ENCODE measurements at places on chromosomes 5 and 9. TPM values are rescaled to one million over a fixed set of nuclear protein-coding genes. Genes with fewer than 3 reads are reported as not detected.

DNA sequence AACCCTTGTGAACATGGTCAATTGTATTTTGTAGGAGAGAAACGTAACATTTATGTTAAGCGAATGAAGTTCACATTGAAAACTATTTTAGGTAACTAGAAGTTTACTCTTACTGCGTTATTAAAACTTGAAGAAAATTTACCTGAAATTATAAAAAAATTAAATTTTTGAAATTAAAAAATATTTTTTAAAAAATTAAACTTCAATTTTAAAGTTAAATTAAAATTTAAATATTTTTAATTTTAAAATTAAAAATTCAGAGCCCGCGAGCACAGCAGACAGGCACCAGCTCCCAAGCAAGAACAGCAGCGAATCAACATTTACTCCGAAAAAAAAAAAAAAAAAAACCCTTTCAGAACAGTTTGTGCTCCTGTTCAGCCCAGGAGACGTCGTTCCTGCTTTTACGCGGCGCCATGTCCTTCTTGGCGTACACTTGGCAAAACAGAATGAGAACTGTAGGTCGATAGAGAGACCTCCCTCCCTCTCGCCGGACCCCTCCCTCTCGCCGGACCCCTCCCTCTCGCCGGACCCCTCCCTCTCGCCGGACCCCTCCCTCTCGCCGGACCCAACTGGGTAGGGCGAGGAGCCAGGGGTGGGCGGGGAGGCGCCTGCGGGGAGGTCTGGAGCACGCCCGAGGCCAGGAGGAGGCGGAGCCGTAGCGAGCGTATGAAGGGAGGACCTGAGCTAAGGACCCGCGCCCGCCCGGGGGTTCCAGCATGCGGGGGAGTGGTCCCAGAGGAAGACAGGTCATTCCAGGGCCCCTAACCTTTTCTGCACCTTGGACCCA is 235.8 kb downstream of the ROR2 start:
- H3K27me3 ChIP-seq = no peaks in the 10 kb centered on the region
- peak; percentile 39 for DNase-seq
- H3K4me1 ChIP-seq = no peaks in the 10 kb centered on the region
- H3K36me3 ChIP-seq = no peaks in the 10 kb centered on the region
- peak overlapping the region; percentile 45 for H3K4me3 ChIP-seq

- no peaks in the 10 kb centered on the region for H3K27me3 ChIP-seq
- no peaks in the 10 kb centered on the region for H3K36me3 ChIP-seq
- no peak overlapping the region for H3K4me3 ChIP-seq
- no peak for DNase-seq
- H3K27ac ChIP-seq = no peak overlapping the region
Measured at GRCh38 chr9:26779062-26779461, 113.5 kb downstream of the CAAP1 start.

DNA sequence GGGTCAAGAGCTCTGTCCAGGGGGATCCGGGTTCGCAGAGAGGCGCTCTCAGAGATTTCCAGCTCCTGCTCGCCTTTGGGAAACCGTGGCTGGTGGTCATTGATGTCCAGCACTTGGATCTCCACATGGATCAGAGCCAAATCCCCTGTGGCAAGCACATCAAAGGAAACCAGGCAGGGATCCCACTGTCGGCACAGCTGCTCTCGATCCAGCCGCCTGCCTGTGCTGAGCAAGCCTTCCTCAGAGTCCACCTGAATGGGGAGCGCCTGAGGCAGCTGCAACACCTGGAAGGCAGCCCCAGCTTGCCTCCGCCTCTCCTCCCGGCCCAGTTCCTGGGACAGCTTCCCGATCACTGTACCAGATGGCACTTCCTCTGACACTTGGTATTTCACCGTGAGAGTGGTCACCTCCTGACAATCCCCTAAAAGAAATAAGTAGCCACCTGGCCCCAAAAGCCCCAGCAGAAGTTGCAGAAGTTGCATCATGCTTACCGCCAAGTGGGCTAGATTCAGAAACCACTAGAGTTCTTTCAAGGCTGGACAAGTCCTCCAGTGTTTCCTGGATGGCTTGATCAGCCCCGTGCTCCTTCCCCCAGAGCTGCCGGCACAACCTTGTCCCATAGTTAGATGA is 520 bp downstream of the PCDH12 start:
- H3K27me3 ChIP-seq = no peaks in the 10 kb centered on the region
- peak overlapping the region; percentile 49 for H3K27ac ChIP-seq
- H3K36me3 ChIP-seq = no peaks in the 10 kb centered on the region
- DNase-seq = no peak

DNA sequence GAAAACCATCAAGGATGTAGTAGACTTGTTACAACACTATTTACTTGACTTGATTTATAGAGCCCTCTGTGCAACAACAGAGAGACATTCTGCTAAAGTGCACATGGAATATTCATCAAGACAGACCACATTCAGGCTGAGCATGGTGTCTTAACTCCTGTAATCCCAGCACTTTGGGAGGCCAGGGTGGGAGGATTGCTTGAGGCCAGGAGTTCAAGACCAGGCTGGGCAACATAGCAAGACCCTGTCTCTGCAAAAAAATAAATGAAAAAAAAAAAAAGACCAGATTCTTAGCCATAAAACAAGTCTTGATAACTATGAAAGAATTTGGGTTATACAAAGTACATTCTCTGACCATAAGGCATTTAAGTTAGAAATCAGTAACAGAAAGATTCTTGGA is 25.3 kb downstream of the DENND4C start:
- no peak overlapping the region for H3K4me3 ChIP-seq
- H3K27ac ChIP-seq = no peak overlapping the region
- H3K27me3 ChIP-seq = no peaks in the 10 kb centered on the region
- DNase-seq = no peak

DNA sequence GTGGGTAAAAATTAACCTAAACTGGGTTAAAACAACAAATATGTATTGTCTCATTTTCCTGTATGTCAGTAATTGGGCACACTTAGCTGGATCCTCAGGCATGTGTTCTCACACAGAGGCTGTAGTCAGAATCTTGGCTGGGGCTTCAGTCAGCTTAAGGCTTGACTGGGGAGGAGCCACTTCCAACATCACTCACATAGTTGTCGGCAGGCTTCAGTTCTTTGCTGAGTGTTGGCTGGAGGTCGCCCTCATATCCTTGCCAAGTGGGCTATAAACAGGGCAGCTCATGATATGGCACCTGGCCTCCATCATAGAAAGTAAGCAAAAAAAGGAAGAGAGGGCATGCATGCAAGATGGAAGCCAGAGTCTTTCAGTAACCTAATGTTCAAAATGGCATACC is 173.0 kb downstream of the GIN1 start:
- no peak overlapping the region for H3K4me3 ChIP-seq
- no peaks in the 10 kb centered on the region for H3K4me1 ChIP-seq
- no peaks in the 10 kb centered on the region for H3K27me3 ChIP-seq
- no peak overlapping the region for H3K27ac ChIP-seq
- no peaks in the 10 kb centered on the region for H3K36me3 ChIP-seq

GRCh38 chr9:7103367-7103766 is 345.6 kb downstream of the KDM4C start:
- no peaks in the 10 kb centered on the region for H3K4me1 ChIP-seq
- no peaks in the 10 kb centered on the region for H3K27me3 ChIP-seq
- H3K4me3 ChIP-seq = no peak overlapping the region
- H3K27ac ChIP-seq = no peak overlapping the region

The SPAAR gene
- total RNA-seq = not detected

The SLC4A9 gene
- total RNA-seq = 2.5 TPM

All from Peyer's patch (tissue), 4 donors.